ENCODE measurements at places on chromosomes 5 and 9.

- DNase-seq = no peak
These were observed 20.5 kb upstream of the SHB start for GRCh38 chr9:38089387-38090165.

GRCh38 chr5:34684281-34684979 lies 28.3 kb downstream of the RAI14 start:
- no peak for DNase-seq

DNA sequence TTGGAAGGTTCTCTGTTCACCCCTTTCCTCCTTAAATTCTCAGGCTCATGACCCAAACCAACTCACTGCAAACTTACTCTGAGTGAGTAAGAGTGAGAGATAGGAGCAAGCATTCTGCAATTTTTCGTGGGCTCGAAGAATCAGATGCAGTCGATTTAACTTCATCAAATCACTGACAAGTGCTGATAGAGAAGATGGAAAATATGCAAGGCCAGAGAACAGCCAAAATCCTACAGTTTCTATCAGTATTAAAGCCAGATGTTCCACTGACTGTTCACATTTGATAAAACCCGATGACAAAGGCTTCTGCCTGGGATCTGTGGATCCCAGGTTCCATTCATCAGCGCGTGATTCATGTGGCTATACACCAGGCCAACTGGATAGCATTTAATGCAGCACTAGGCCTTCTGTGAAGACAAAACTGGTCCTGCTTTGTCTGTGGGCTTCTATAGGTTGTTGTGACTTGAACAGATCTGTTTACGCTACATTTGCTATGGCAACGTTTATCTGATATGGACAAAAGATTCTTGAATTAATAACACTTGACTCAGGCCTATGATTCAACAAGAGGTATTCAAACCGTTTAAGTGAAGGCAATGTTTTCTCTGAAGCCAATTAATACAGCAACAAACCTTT lies 251.2 kb downstream of the NFIB start:
- peak; percentile 44 for DNase-seq

- DNase-seq = no peak
These were observed 190.8 kb upstream of the RASA1 start for GRCh38 chr5:87076931-87077330.

GRCh38 chr9:2613730-2614271 lies 7.8 kb upstream of the VLDLR start:
- DNase-seq = no peak

- no peak for DNase-seq
These were observed 66.4 kb upstream of the MARCHF11 start for GRCh38 chr5:16245956-16246355.

- no peak for DNase-seq
These were observed 3.6 kb upstream of the OR1J2 start for GRCh38 chr9:122506964-122507363.

- DNase-seq = no peak
These were observed 2.8 kb upstream of the NEURL1B start for GRCh38 chr5:172638209-172638768.

DNA sequence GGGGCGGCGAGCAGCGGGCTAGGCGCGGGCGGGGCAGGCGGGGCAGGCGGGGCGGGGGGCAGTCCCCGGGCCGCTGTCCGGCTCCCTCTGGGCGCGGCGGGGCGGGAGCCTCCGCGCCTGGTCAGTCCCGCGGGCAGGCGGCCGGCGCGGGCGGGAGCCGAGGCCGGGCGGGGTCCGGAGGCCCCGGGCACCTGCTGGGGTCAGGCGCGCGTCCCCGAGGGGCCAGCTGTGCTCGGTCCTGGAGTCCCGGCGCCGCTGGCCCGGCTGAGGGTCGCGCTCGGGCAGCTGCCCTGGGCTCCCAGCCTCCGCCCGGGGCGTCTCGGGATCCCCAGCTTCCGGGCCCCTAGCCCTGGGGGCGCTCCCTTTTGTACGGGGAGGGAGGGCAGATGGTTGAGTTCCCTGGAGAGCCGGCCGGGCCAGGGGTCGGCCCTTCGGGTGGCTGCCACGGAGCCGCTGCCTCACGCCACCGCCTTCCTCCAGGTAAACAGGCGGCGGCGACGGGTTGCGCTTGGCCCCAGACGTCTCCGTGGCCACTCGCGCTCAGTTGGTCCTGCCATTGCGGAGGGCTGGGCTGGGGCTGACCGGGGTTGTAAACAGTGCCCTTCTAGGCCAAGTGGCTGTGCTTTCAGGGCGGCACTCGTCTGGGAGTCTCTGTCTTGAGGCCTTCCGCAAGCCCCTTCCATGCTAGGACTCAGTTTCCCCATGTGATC lies 473 bp downstream of the ZBTB34 start:
- peak; percentile 30 for DNase-seq

DNA sequence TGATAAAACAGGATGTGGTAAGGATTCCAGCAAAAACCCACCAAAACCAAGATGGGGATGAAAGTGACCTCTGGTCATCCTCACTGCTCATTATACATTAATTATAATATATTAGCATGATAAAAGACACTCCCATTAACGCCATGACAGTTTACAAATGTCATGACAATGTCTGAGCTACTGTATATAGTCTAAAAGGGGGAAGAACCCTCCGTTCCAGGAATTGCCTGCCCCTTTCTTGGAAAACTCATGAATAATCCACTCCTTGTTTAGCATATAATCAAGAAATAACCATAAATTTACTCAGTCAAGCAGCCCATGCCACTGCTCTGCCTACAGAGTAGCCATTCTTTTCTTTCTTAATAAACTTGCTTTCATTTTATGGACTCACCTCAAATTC lies 96.4 kb upstream of the VLDLR start:
- DNase-seq = no peak

GRCh38 chr5:124252747-124253146 lies 493.7 kb downstream of the ZNF608 start:
- no peak for DNase-seq

GRCh38 chr5:32369542-32370155 lies 56.9 kb upstream of the MTMR12 start:
- DNase-seq = no peak

DNA sequence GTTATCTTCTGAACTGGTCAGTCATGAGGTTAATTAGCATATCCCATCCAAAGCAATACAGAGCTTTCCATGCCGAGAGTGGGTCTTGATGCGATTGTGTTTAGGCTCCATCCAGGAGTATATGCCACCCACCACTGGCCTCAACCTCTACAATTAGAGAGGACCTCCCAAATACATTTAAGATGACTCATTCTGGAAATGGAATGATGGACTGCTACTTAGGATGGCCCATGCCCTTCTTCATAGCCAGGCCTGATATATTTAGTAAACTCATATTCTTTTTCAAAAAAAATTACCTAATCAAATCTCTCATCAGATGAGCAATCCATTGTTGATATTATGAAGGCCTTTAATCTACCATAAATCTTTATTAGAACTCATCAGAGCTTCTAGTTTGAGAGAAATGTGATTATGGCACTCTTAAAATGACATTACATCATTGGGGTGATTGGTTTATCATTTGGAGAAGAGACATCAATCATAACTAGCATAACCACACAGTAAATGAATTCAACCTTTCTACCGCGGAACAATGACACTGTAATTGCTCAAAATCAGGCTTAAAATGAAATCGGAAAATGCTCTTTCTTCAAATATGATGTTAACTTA lies 414.2 kb upstream of the WWC1 start:
- DNase-seq = no peak

- peak; percentile 74 for DNase-seq
These were observed 16.5 kb downstream of the GRXCR2 start for GRCh38 chr5:145856285-145856818.

DNA sequence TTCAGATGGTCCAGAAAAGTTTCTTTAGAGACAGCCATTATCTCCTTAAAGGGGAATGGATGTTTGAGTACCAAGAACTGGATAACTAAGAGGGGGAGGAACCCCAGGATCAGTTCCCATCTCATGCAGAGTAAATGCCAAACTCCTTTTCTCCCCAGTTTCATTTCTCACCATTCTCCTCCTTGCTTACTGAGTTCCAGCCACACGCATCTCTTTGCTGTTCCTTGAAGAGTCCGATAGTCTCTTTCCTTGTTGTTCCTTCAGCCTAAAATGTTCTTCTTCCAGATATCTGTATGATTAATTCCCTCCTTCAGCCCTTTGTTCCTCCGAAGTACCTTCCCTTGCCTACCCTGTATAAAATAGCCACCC lies 30.0 kb downstream of the KDM4C start:
- DNase-seq = no peak

GRCh38 chr5:165723931-165724330 lies 2218.5 kb downstream of the MAT2B start:
- DNase-seq = no peak

DNA sequence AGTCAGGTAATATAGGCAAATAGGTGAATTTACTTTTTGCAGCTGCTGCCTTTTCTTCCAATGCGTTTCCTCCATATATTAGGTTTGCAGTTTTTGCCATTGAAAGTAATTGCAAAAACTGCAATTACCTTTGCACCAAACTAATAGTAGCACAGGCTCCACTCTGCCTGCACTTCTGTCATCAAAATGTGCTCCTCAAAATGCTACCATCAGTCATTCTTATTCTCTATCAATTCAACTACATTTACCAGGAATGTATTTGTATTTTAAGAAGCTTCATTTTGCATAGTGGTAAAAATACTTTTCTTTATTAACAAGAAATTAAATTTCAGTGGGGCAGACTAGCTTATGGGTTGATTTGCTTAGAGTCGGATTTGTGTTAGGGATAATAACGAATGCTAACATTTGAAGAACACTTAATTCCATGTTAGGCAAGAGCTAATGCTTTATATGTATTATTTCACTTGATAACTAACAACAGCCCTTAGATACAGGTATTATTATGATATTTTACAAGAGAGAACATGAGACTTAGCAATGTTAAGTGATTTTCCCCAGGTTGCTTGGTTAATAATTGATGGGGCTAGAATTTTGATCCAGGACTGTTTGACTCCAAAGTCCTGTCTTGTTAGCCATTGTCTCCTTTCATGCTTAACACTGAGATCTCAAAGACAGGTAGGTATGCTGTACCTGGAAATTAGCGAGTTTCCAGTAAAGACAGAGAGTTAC lies 300.4 kb downstream of the MAN2A1 start:
- no peak for DNase-seq

GRCh38 chr9:113807173-113808061 lies 68.7 kb upstream of the ZNF618 start:
- peak; percentile 66 for DNase-seq

GRCh38 chr5:111691914-111692313 lies 65.1 kb downstream of the NREP start:
- DNase-seq = peak; percentile 32

GRCh38 chr5:6107675-6108539 lies 270.4 kb downstream of the MED10 start:
- DNase-seq = no peak

DNA sequence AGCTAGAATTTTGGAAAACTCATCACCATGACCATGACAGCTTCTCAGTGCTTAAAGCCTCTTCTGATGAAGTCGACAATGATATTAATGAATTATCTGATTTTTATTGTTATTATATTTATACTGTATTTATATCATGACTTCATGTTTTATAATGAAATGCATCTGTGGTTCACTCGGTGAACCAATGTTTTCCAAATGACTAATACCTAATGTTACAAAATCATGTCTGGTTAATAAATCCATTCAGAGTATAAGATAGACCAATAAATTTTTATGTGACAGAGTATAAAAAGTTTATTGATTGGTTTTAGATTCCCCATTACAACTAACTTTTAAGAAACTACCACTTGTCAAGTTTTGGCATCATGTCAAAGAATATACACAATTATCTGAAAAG lies 416.5 kb downstream of the MLLT3 start:
- DNase-seq = peak; percentile 59

DNA sequence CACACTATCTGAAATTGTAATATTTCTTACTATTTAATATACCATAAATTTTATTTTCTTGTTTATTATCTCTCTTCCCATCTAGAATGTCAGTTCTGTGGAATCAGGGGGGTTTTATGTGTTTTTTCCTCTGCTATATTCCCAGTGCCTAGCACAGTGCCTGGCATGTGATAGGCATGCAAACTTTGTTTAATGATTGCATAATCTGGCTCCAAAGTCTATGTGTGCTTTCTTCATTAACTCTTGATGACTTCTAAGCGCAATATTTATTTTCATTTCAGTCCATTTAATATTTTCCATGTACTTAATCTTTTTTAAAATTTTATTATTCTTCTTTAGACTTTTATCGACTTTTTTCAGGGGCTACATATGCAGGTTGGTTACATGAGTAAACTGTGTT lies 60.4 kb upstream of the CDK5RAP2 start:
- DNase-seq = no peak

DNA sequence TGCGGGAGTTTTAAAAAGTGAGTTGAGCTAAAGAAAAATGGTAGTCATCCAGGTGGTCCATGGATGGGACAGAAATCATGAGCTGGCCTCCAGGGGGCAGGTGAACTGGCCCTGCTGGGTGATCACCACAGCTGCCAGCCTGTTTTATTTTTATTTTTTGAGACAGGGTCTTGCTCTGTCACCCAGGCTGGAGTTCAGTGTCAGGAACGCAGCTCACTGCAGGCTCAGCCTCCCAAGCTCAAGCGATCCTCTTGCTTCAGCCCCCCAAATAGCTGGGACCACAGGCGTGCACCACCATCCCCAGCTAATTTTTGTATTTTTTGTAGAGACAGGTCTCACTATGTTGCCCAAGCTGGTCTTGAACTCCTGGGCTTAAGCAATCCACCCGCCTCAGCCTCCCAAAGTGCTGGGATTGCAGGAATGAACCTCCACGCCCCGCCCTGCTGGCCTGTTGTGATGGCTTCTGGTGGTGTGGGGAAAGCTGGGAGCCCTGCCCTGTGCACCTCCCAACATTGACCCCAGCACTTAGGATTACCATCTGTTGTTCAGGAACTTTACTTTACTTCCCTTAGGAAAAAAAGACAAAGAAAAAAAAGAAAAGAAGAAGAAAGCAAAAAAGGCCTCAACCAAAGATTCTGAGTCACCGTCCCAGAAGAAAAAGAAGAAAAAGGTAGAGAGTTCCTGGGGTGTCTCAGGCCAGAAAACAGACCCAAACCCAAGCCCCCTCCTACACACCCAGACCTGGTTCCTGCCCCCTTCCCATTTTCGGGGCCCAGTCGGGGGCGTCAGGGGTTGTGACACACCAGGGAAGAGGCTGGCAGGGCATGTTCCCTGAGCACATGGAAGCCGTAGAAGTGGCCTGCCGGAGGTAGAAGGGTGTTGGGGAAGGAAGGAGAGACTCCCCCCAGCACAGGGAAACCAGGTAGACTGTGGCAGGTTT lies 14.7 kb downstream of the CD74 start:
- DNase-seq = peak; percentile 25

DNA sequence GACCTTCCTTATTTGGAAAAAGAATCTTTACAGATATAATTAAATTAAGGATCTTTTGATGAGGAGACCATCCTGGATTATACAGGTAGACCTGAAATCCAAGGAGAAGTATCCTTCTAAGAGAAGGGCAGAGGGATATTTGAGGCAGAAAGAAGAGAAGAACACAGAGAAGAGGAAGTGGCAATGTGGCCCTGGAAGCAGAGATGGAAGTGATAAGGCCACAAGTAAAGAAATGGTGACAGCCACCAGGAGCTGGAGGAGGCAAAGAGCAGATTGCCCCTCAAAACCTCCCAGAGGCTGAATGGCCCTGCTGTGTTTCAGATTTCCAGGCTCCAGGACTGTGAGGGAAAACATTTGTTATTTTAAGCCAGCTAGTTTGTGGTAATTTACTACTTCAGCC lies 93.0 kb upstream of the ANKRD55 start:
- DNase-seq = no peak

GRCh38 chr9:20083390-20083789 lies 294.6 kb upstream of the SLC24A2 start:
- no peak for DNase-seq

- DNase-seq = no peak
These were observed 28.8 kb downstream of the ALG2 start for GRCh38 chr9:99192786-99193465.

GRCh38 chr9:134481762-134482161 lies 155.5 kb downstream of the RXRA start:
- no peak for DNase-seq
